ENCODE measurements at places on chromosomes 7 and 10.

DNA sequence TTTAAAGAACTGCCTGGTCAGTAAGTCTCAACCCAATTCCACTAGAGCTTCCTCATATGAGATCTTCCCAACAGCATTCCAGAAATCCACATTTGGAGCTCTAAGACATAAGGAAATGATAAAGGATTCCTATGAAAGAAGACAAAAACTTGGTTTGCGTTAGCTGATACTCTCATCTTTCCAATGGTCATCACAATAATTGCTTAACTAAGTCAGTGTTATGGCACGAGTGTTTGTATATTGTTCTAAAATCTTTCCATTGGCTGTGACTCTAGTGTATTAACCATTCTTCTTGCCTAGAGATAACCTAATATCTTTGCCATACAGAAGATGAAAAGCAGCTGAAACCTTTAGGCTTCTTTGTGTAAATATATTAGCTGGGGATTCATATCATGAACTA, 289.0 kb downstream of the SNX13 start:
- DNase-seq: no peak

- no peak for DNase-seq
Measured at GRCh38 chr7:141722529-141722928, 14.4 kb downstream of the WEE2 start.

- DNase-seq: no peak
Measured at GRCh38 chr10:92124020-92124419, 166.9 kb downstream of the CPEB3 start.

DNA sequence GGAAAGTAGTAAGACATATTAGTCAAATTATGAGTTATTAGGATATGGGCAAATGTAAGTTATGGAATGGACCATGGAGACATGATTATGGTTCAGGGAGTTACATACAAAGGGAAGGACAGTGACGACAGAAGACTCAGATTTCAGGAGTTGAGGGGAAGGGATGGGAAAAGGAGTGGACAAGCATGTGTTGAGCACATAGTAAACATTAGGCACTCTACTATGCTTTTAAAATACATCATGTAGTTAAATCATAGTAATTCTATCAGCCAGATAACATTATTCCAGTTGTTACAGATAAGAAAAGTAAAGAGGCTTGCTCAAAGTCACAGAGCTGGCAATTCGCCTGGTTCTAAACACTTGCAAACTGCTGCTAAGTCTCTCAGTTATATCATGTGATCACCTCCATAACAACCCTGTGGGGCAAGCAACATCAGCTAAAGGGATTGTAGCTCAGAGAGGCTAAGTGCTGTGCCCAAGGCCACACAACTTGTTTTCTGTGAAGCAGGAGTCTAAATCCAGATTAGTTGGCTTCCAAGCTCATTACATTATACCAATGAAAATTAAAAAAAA, 115.2 kb upstream of the MDFIC start:
- no peak for DNase-seq

DNA sequence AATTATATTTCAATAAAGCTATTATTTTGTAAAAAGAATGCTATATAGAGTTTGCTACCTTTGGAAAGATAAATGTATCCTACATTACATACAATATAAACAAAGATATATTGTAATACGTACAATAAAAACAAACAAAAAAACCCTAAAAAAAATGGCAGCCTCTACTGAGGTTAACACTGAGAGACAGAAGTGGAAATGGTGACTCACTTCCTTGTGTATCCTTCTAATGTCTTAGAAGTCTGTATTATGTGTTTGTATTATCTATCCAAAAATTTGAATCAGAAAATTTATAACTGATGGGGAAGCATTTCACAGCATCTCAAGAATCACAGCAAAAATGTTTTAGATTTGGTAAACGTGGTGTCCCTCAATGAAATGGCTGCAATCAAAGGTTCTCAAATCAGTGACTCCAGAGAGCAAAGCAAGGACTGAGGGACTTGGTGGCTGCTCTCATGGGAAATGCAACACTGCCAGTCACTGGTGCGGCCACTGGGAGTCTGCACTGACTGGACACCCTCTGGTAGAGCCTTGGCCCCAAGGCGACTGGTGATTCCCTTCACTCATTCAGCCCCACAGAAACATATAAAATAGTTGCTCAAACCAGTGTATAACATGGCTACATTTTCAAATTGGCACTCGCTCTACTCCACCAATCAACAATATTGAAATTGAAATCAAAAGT, 53.8 kb downstream of the PANK1 start:
- DNase-seq: no peak

DNA sequence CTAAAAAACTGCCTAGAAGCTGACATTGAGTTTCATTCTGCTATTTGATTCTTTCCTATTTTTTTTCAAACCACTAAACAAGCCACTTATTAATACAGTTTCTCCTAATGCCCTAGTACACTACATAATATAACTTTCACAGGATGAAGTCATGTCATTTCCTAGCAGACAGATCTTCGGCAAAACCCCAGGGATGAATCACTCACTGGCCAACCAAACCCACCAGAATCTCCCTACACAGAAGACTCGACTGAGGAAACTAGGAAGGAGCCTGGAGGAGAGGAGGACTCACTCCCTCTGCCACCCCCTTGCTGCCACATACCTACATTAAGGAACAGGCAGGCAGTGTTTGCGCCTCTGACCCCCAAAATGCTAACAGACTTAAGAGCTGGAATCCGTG, 33.4 kb downstream of the XPNPEP1 start:
- DNase-seq: peak; percentile 73

DNA sequence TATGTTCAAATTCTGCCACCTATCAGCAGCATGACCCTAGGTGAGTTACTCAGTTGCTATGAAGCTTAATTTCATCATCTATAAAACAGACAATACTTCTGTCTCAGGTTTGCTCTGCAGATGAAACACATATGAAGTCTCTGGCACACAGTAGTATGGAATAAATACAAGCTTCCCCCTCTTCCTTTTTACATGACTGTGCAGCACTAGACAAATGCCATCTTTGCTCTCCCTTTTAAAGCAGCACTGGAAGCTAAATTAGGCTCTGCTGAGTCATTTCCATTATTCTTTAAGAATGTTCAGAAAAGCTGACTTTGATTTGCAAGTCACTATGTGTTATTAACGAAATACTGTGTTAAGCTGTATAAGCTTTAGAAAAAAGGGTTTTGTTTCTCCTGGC, 40.7 kb upstream of the ANAPC16 start:
- DNase-seq: no peak

GRCh38 chr7:135385209-135385608, 124.7 kb downstream of the CNOT4 start:
- no peak for DNase-seq

DNA sequence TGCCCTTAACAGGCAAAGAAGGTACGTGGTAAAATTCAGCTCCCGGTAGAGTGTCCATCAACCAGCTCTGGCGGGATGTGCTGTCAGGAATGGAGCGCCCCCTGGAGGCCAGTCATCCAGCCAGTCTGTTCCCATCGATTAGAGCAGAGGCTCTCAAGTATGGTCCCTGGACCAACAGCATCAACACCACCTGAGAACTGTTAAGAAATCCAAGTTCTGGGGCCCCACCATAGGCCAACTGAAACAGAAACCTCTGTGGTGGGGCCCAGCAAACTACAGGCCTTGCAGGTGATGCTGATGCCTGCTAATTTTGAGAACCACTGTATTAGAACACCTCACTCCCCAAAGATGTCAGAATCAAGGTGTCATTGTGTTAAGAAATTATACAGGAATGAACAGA, 109.2 kb downstream of the DPY19L1 start:
- no peak for DNase-seq

DNA sequence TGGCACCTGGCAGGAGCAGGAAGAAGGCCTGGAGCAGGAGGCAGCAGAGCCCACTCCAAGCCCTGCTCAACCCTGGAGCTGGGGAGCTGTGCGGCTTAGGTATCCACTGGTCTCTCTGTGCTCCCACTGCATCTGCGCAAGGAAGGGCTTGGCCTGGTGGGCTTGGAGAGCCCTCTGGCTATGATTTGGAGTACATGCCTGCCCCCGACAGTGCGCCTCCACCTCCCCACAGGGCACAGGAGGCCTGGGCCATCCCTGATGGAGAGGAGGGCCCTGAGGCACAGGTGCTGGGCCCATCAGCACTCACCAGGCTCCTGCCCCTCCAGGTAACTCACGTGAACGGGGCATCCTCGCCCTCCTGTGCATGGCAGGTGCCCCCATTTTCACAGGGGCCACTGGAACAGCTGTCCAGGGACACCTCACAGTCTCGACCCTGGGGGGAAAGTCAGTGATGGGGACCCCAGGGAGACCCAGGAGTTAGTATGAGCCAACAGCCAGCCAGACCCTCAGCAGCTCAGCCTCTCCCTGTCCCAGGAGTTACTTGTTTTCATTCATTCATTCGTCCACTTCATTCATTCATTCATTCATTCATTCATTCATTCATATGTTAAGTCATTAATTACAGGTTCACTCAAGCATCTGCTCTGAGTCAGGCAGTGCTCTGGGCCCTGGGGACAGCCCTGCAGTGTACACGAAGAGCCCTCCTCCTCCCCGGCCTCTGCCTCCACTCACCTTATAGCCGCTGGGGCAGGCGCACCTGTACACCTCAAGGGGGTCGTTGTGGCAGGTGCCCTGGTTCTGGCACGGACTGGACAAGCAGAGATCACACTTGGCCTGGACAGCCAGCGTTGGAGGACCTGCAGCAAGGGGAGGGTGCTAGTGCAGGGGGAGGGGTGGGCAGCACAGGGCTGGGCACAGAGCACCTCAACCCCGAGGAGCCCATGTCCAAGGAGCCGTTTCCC, 167.2 kb downstream of the SLIT1 start:
- DNase-seq: no peak

DNA sequence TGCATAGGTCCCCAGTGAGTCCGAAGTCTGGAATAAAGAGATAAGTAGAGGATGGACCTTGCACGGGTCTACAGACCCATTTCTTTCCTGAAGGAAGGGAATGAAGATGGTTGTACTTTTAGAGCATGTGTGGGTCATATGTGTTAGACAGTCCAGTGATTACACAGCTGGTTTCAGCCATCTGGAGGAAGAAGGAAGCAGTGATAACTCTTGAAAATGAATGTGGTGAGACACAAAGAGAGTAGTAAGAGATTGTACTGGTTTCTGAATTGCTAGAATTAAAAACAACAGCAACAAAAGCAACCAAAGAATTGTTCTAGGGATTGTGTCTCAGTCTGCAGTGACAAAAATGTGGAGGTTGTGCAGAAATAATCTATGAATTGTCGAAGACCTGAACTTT, 258.9 kb downstream of the SUGCT start:
- DNase-seq: no peak

- peak; percentile 25 for DNase-seq
Measured at GRCh38 chr10:23702977-23703414, 264.1 kb downstream of the OTUD1 start.

DNA sequence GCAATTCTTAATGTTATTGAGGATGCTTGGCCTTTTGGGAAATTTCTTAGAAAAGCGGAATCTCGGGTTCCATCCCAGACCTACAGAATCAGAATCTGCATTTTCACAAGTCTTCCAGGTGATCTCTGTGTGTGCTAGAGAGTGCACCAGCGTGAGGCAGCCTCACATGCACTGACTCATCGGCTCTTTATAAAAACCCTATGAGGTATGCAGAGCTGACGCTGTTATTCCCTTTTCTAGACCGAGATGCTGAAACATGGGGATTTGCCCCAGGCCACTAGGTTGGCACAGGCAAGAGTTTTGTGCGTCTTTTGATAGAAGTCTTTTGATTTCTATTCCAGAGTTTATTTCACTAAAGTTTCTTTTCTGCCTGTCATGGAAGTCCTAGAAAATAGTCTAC, 61.2 kb downstream of the CDCA7L start:
- DNase-seq: no peak

- no peak for DNase-seq
Measured at GRCh38 chr7:151511946-151512345, 7.7 kb downstream of the RHEB start.

GRCh38 chr7:27179503-27180430, 5.3 kb downstream of the HOXA11 start:
- DNase-seq: peak; percentile 54

DNA sequence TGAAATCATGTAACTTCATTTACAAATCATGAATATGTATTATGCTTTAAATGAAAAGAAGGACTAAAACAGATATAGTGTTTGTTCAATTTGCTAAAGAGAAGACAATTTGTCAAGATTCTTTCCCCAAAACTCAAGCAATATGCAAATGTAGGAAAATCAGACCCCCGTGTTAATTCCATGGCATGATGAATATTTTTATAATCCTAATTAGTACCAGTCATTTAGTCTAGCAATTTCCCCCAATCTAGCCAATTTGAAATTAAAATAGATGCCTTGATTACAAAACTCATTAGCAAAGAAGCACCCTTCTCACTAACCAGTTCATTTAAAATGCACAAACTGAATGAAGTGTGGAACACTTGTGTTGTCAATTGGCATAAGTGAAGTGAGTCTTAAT, 347.6 kb downstream of the SORCS3 start:
- no peak for DNase-seq

DNA sequence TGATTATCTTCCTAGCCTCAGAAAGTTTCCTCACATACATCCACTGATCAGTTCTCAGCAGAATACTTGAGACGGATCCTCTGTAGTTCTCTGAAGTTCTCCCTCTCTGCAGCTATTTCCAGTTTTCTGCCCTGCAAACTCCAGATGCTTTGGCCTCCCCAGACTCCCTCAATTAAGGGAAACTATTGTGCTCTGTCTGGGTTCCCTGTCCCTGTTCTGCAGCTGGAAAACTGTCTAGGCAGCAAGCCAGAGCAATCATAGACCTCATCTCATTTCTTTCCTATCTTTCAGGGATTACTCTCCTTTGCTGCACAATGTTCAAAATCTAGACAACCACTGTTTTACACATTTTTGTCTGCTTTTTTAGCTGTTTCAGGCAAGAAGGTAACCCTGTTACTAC, 9.2 kb downstream of the MICU1 start:
- no peak for DNase-seq

- no peak for DNase-seq
Measured at GRCh38 chr10:73467206-73467605, 28.6 kb downstream of the PPP3CB start.

DNA sequence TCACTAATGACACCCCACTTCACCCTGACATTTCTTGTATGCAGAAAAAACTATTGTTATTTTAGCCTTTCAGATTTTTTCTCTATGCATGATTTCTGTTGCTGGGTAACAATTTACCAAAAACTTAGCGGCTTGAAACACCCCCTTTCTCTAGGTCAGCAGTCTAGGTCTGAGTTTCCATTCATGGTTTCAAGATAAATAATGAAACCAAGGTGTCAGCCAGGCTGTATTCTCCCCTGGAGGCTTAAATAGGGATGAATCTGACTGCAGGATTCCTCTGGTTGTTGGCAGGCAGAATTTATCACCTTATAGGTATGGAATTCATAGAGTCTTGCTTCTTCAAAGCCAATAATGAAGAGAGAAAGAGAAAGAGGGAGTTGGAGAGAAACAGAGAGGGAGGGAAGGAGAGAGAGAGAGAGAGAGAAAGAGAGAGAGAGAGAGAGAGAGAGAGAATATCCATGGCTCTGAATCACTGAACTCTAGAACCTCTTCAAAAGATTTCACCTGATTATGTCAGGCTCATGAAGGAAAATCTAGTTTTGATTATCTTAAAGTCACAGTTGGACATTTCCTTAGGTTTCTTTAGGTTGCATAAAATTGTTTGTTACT, 1224.6 kb upstream of the LRRTM3 start:
- DNase-seq: no peak
